Stimulated activated CD4-positive, alpha-beta T cell treated with anti-CD3 and anti-CD28 coated beads, Interleukin-15, amount 100 ng/mL, for 1 hour (primary cell): ENCODE measurements at places on chromosomes 11 and 22.

DNA sequence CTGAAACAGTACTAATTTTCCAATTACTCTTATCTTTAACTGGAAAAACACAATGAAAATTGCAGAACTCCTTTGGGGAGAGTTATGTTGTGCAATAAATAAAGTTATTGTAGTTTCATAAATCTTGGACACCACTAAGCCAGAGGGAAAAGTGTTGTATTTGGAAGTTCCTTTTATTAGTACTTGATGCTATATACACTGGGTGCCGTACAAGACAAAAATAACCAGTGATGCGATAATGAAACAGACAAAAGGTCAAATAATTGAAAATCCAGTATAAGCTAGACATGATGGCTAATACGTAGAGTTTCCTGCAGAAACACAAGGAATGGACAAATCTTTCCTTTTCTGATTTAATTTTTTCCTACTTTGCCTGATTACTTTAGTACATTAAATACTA lies 541.1 kb downstream of the ETS1 start:
- DNase-seq, result no peak

- no peak for DNase-seq
These were observed 80.7 kb upstream of the FAM181B start for GRCh38 chr11:82814379-82814778.

- DNase-seq, result no peak
These were observed 260.2 kb upstream of the NARS2 start for GRCh38 chr11:78834886-78835285.

- no peak for DNase-seq
These were observed 104.0 kb upstream of the TIMP3 start for GRCh38 chr22:32697331-32697995.

GRCh38 chr11:9462806-9463537 lies 2.2 kb downstream of the ZNF143 start:
- DNase-seq, result no peak

DNA sequence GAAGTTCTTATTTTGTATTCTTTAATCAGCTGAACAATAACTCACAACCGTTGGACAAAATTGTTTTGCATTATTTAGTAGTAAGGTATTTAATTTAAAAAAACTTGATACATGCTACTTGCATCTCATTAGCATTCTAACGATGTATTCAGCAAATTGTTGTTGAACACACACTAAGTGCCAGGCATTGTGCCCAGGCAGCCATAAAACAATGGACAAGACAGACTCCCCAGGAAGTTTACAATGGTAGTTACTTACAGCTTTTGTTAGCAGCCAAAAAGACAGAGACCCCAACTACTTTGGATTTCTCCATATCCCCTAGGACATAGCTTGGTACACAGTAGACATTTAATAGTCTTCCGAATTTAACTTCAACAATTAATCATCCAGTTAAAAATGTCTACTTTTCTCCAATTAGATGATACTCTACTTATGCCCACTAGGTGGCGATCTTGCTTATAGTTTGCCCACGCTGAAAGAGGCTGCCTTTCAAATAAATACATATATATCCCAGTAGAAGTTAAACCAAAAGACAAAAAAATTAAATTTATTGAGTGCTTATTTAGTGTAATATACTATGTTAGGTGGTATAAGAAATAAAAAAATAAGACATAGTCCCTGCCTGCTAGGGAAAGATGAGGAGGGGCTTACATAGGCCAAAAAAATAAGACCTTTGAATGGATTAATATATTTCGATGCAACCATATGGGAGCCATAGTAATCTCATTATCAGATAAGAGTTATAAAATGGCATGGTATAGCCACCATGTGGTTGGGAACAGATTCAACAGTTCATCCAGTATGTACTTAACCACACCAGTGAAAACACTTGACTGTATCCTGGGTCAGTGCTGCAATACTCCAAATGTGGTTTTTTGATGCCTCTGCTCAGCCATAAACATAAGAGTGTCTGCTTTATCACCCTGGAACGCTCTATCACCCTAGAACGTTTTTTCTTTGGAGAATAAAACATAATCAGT lies 2.0 kb upstream of the FJX1 start:
- no peak for DNase-seq

DNA sequence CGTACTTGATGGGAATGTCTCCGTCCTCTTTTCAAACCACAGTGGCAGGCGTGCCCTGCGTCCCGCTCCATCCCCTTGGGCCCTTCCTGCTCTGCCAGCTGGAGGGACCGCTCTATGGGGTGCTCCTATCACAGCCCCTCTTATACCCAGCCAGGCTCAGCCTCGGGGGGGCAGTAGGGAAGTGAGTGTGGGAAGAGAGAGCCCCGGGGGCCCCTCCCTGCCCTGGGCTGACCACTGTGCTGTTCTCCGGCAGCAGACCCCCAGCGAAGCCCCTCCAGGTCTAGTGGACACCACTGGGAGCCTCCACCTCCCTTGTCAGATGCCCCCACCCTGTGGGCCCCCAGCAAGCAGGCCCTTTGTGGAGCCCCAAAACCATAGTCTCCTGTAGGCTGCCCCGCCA lies 572.5 kb downstream of the BRD1 start:
- DNase-seq, result no peak

GRCh38 chr22:22974795-22975580 lies 87.4 kb downstream of the IGLL5 start:
- DNase-seq, result no peak

DNA sequence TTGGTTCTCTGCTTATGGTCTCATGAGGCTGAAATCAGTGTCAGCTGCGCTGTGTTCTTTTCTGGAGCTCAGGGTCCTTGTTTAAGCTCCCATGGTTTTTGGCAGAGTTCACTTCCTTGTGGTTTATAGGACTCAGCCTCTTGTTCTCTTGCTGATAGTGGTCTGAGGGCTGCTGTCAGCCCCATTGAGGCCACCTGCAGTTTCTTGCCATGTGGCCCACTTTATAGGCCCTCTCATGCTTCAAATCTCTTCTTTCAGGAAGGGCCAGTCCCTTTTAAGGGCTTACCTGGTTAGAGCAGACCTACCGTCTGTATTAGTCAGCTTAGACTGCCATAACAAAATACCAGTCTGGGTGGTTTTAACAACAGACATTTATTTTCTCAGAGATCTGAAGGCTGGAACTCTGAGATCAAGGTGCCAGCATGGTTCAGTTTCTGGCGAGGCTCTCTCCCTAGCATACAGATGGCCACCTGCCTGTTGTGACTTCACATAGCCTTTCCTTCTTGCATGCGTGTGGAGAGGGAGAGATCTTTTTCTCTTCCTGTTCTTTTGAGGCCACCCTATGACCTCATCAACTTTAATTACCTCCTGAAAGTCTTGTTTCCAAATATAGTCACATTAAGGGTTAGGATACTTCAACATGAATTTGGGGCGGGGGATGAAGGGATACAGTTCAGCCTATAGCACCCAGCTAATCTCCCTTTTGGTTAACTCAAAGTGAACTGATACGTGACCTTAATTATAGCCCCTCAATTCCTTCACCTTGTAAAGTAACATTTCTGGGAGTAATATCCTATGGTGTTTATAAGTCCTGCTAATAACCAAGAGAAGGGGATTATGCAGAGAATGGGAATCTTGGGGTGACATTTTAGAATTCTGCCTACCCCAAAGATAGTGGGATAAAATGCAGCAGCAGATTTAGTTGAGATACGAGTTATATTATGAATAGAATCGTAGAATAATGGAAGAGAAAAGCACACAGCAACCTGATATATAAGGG lies 131.8 kb downstream of the UVRAG start:
- DNase-seq, result no peak

- peak; percentile 26 for DNase-seq
These were observed 47.2 kb downstream of the C11orf58 start for GRCh38 chr11:16785520-16786128.

GRCh38 chr22:45784357-45785277 lies 113.0 kb downstream of the ATXN10 start:
- no peak for DNase-seq

DNA sequence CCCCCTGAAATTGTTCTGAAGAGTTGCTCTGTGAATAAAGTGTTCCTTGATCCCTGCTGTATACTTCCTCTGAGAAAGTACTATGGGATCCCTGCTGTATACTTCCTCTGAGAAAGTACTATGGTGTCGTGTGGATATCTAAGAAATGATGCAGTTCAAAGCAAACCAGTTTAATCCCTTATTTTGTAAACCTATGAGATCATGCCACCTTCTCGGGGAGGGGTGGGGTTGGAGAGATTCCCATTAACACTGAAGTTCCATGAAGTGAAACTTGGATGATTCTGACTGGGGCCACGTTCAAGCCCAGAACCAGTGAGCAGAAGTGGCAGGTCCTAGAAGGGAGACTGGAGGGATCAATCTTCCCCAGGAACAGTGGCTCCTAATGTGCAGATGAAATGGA lies 13.0 kb upstream of the TP53AIP1 start:
- DNase-seq, result no peak
